IPS-NIHi11 (cell line): ENCODE measurements at places on chromosomes 5 and 9.

- no peak for DNase-seq
Observed at GRCh38 chr5:16944816-16945562, 8.9 kb upstream of the MYO10 start.

GRCh38 chr9:133726401-133727276, 11.5 kb downstream of the SARDH start:
- DNase-seq, result peak; percentile 76

GRCh38 chr5:119271758-119272730, 83.8 kb upstream of the TNFAIP8 start:
- DNase-seq, result no peak

DNA sequence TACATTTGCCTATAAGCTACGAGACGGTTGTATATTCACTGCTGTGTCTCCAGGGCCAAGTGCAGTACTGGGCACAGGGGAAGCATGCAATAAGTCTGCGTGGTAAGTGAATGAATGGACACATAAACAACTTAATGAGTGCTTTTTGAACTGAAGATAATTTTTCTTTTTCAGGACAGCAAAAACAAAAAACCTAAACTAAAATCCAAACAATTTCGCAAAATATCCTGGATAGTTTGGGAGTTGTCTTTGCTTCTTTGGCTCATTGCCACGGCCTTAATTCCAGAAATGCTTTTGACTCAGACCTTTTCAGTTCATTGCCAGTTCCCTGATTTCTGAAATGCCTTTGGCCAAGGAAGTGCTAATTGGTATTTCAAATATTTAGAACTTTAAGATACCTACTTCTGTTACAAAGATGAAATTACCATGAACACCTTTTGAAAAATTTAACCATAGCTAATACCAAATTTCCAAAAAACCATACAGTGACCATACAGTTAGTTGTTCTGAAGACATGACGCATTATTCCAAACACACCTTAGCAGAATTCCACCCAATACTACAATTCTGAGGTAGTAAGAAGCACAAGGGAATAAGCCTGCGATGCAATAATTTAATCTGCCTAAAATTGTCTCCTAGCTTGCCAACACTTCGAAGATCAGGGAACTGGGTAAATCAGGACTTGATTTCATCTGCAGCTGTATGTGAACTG, 42.8 kb downstream of the TEK start:
- no peak for DNase-seq

GRCh38 chr9:38681747-38682227, 38.1 kb downstream of the FAM240B start:
- no peak for DNase-seq

DNA sequence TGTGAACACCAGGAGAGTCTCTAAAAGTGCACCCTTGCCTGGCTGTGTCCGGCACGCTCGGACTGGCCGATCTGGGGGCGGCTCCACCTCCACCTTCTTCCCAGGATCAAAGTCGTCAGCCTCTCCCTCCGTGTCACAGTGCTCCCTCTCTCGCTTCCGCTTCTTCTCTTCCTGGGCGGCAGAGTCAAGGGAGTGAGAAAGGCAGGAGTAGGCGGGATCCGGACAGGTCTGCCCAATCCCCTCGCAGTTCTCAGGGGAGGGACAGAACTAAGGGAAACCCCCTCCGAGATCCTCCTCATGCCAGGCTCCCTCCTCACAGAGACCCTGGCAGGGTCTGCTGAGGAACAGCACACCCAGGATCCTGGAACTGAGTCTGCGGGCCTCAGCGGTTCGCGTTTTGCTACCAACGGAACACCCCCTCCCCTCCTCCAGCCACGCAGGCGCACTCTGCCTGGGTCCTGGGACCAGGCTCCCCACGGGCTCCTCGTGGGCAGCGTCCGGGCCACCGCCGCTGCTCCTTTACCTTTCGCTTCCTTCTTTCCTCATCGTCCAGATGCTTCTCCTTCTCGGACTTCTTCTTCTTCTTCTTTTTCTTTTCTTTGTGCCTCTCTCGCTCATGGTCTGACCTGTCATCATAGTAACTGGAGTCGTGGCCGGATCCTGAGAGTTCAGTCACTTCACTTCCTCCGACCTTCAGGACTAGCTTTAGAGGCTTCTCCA, 1.3 kb downstream of the BRD9 start:
- DNase-seq, result no peak

DNA sequence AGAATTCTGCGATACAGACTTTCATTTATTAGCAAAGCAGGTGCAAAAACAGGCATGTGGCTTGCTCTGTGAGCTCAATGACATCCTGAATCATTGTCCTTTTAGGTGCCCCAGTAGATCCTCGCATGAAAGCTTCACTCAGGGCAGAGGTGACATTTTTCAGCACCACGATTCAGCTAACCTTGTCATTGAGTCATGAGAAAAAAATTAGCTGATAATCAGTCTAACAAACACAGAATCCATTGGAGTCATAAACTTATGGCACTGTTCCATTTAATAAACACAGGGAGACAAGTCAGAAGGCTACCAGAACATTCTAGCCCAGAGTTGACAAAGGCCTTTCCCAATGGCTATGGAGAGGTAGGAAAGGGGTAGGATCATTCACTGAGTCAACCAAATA, 104.8 kb upstream of the RAD23B start:
- no peak for DNase-seq

GRCh38 chr5:142108432-142109330, at the start of gene NDFIP1:
NDFIP1 (plus strand) TSS chr5:142108779; CDS start chr5:142108975, 196 bp downstream.
- DNase-seq, result peak; percentile 91

GRCh38 chr9:4579001-4579400, 83.1 kb upstream of the PLPP6 start:
- no peak for DNase-seq

- no peak for DNase-seq
Observed at GRCh38 chr5:6502421-6502820, 53.8 kb downstream of the UBE2QL1 start.

DNA sequence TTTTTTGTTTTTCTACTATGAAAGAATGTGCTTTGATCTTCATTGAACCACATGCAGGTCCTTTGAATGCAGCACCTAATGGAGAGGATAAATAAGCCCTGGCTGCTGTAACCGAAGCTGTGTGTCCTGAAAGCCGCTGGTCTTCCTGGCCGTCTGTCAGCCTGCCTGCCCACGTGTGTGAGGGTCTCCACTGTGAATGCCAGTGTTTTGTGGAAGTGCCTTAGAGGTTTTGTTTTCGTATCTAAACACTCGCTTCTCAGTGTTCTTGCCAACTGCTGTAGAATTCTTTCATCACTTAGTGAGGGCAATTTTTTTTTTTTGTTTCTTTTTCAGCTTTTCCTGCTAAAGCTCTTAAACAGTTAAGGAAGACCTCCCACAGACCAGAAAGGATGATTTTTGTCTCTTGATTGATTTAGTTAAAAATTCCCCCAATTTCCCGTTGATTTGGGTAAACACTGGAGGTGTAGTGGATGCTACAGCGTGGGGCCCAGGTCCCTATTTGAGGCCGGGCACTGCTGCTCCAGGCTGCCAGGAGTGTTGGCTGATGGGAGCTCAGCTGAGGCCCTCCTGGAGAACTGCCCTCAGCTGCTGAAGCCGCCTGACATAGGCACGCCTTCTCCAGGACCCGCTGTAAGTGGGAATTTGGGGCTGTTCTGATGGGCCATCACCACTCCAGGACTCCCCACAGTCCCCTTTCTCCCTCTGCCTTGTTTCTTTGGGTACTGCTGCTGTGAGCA, 29.2 kb upstream of the PTCH1 start:
- DNase-seq, result no peak

DNA sequence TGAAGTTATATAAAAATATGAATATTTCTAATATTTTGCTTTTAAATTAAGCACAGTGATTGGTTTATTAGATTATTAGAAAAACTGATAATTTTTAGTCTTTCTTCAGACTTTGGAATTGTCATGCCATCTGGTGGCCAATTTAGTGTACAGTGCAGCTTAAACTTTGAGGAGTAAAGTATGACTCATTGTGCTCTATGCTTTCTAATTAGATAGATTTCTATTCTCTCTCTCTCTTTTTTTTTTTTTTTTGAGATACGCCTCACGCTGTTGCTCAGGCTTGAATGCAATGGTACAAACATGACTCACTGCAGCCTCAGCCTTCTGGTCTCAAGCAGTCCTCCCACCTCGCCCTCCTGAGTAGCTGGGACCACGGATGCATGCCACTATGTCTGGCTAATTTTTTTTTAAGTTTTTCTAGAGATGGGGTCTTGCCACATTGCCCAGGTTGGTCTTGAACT, 42.1 kb upstream of the GPR21 start:
- peak; percentile 21 for DNase-seq

DNA sequence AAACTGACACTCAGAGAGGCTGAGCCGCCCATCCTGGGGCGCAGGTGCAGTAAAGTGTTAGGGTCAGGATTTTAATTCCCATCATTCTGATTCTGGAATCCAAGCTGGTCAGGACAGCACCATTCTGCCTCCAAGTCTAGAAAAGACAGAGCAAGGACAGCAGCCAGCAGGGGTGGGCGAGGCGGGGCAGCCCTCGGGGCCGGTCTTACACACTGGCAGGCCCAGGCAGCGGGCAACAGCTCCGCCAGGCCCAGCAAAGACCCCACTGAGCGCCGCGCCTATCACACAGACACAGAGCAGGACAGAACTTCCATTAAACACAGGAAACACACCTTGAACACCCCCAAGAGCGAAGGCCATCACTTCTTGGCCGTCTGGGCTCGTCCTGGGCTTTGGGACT, 66.5 kb upstream of the RXRA start:
- DNase-seq, result no peak

GRCh38 chr5:151587796-151588555, 3.2 kb downstream of the FAT2 start:
- DNase-seq, result no peak

GRCh38 chr5:137022043-137022442, 477.1 kb downstream of the SPOCK1 start:
- no peak for DNase-seq

DNA sequence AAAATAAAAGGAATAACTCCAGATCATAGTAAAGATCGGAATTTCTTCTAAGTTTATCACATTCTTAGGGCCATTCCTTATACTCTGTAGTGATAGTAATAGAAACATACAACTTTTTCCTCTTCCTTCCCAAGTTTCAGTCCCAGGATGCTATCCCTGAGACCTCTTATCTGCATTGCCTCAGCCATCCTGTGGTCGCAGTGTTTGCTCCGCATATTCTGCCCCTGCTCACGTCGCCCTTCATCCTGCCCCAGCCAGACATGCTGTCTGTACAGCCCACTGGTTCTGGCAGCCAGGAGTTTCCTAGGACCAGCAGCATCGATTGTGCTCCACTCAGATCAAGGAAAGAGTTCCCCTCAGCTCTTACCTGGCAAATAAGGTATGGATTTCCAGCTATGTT, 132.7 kb upstream of the ERCC6L2 start:
- no peak for DNase-seq

DNA sequence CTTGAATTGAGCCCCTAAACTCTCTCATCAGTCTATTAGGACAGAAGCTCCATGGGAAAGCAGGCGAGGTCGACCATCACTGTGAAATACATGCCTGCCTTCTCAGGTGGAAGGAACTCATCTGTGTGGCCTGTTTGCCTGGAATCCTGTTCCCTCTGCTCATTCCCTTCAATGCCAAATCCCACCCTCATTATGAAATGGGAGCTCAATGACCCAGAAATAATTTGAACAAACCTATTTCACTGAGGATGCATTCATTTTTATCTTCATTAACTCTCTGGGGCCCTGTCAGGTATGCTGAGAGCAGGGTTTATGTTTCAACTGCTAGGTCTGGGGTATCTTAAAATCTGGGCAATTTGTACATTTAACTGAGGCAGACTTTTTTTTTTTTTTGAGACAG, 142.2 kb downstream of the MED27 start:
- DNase-seq, result no peak

DNA sequence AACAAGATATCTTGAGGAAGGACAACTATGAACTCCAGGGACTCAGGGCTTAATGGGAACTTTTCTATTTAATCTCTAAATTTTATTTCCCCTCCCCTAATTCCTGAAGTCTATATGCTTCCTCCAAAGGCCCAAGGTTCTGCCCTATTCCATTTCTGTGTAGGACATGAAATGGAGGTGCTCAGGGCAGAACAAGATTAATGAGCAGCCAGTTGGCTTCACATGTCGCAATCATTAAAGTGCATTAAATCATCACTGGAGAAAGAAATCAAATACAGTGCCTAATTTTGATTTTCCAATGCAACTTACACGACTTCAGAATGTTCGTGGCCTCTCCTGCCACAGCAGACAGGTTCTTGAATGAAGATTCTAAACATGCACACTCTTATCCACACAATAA, 862.1 kb downstream of the PTPRD start:
- DNase-seq, result no peak

DNA sequence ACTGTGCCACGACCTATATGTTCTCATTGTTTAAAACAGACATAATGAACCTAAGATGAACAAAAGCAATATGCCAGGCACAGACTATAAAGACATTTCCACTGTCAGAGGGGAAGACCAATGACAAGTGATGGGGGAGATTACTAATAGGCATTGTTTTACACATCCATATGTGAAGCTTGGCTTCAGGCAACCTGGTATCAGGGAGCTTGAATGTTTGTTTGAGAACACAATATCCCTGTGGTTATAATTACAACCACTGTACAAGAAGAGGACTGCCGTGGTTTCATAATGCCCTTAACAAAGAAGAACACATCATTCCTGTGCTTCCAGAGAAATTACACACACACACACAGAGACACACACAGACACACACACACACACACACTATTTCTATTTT, 385.7 kb downstream of the BNC2 start:
- no peak for DNase-seq

GRCh38 chr9:95116002-95116807, 201.3 kb downstream of the FANCC start:
- DNase-seq, result no peak

DNA sequence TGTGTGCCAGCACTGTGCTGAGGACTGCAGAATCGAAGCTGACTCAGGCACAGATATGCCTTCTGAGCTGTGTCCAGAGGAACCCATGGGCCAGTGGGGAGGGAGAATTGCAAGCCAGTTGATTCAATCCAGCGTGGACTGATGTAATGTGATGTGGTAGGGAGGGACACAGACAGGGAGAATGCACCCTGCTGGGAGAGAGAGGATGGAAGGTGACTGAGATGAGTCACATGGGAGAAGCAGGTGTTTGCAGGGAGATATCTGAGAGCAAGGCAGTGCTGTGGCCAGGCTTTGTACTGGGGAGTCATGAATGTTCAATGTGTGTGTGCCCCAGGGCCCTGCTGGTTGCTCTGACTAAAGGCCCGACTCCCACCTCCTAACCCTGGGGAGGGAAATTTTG, 75.7 kb downstream of the IRX1 start:
- DNase-seq, result no peak

- DNase-seq, result no peak
Observed at GRCh38 chr9:125255781-125256391, 5.7 kb upstream of the GAPVD1 start.

DNA sequence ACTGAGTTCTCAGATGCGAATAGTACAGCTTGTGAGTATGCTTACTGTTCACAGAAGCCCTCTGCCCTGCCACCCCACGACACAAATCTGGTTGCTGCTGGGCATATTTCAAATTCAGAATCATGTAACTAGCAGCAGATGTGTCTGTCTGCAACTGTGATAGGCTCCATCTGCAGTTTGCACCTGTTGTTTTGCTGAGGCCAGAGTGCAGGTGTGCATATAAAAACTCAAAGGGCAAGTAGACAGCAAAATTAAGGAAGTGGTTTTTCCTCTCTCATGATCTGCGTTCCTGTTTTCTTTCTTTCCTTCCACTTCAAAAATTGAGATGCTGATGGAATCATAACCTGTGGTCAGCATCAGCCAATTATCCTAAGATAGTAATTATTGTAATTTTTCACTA, 1000.5 kb downstream of the PTPRD start:
- no peak for DNase-seq

GRCh38 chr5:124462751-124463150, 283.7 kb downstream of the ZNF608 start:
- DNase-seq, result no peak

GRCh38 chr5:131786036-131786435, 10.8 kb downstream of the FNIP1 start:
- no peak for DNase-seq
